ENCODE measurements at places on chromosomes 7 and 10.

DNA sequence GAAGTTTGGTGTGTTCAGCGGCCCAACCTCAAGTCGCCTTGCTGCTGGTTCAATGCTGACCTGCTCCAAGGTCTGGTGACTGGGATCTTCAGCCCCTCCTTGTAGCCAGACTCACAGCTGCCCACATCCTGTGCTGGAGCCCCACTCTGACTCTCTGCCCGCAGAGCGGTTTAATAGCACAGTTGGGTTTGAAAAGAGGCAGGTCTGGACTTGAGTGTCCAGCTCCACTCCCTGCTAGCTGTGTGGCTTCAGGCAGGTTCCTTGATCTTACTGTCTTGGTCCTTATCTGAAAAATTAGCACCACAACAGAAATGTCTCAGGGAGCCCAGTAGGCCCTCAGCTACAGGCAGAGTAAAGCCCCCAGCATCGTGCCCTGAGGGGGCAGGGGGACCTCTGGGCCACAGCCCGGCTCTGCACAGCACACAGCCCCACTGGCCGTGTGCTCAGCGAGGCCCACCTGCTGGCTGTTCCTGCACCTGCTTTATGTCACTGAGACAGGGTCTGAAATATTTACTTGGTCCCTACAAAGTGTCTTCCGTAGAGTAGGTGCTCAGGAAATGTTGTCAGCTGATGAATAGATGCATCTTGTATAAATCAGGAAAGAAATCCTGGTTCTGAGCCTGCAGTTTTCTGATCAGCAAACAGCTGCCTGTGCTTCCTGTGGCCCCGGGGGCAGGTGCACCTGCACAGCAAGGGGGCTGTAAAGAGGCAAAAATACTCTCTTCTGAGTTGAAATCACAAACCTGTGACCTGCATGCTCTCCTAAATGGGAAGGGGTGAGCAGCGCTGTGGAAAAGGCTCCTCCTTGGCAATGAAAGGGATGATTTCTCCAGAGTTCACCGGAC lies 155.5 kb downstream of the SVIL start:
- no peak for DNase-seq

DNA sequence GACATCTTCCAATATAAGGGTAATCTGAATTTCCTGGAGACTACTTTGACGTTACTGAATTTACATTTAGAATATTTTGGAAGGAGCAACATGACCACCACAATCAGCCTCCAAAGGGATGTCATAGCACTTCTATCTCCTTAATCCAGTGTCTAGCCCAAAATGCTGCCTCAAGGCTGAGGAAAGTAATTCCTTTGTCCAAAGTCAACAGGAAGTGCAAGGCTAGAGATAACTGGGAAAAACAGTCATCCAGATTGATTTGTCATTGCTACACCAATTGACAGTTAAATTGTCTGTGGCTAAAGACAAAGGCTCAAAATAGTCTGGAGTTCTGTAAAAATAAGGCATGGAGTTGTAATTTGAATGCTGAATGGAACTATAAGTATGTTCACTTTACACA lies 3.9 kb upstream of the TFPI2 start:
- no peak for DNase-seq

GRCh38 chr10:86349474-86349873 lies 17.1 kb downstream of the GRID1 start:
- no peak for DNase-seq

- DNase-seq = no peak
These were observed 171.7 kb downstream of the CSTF2T start for GRCh38 chr10:51527522-51528219.

GRCh38 chr10:546971-547590 lies 142.4 kb downstream of the DIP2C start:
- no peak for DNase-seq

GRCh38 chr10:122435212-122435827 lies 19.1 kb upstream of the ARMS2 start:
- DNase-seq = peak; percentile 70

GRCh38 chr7:128794020-128794419 lies 2.3 kb downstream of the CCDC136 start:
- peak; percentile 7 for DNase-seq

DNA sequence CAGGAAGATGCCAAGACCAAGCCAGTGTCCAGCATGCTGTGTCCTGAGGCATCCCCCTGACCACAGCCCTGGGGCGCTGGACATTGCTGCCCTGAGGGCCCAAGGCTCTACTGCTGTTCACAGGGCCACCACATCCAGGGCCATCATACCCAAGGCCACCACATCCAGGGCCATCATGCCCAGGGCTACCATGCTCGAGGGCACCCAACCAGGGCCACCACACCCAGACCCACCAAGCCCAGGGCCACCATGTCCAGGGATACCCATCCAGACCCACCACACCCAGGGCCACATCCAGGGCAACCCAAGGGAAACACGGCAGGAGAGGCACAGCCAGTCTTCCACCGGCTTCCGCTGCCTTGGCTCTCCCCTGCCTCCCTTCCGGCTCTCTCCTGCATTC lies 17.1 kb downstream of the STK32C start:
- DNase-seq = no peak

DNA sequence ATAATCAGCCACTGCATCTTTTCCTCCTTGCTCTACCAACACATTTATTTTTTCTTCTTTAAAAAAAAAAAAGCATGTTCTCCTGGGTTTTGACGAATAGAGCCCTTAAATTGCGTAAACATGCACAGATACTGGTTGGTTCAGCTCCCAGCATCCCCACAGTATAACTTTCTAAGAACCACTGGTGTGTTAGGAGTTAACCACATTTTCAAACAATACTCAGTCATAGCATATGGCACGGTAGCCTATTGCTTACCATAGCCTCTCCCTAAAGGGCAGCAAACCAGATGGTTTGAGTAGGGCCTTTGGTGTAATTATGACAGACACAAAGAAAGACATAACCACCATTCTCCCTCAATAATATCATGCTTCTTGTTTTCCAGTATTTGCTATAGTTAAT lies 145.0 kb downstream of the LRRC4 start:
- DNase-seq = no peak

DNA sequence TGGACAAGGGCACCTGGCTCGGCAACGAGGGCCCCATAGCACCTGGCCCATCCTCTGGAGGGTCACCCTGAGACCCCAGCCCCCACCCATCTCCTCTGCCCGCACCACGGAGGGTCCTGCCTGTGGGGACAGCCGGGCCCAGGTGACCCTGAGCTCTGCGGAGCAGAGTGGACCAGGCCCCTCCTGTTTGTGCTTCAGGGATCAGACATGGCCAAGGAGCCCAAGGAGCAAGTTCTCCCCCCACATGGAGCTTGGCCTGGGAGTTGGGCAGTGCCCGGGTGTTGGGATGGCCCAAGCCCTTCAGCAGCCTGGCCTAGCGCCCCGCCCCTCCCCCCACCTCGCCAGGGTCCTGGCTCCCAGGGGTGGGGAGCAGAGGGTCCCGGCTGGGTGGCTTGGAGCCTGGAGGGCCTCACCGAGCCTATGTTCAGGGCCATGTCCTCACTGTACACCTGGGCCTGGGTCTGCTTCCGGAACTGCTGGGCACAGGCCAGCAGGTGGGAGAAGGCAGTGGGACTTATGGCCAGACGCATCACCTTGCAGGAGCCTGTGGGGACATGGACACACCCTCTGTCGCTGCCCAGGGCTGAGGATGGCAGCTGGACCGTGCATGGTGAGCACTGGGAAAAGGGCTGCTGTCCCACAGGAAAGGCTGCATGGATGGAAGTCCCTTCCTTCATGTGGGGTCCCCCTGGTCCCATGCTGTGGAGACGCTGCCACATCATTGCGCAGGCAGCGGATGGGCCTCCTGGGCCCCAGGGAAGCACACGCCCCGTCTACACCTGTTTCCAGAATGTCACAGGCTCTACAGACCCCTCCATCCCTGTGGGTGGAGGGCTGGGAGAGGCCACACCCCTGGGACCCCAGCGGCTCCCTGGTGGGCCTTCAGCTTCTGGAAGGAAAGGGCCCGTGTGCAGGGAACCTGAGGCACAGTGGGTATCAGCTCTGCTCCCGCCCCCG lies 49.2 kb upstream of the NKX6-2 start:
- DNase-seq = no peak

GRCh38 chr10:67549390-67549789 lies 146.6 kb downstream of the CTNNA3 start:
- no peak for DNase-seq

DNA sequence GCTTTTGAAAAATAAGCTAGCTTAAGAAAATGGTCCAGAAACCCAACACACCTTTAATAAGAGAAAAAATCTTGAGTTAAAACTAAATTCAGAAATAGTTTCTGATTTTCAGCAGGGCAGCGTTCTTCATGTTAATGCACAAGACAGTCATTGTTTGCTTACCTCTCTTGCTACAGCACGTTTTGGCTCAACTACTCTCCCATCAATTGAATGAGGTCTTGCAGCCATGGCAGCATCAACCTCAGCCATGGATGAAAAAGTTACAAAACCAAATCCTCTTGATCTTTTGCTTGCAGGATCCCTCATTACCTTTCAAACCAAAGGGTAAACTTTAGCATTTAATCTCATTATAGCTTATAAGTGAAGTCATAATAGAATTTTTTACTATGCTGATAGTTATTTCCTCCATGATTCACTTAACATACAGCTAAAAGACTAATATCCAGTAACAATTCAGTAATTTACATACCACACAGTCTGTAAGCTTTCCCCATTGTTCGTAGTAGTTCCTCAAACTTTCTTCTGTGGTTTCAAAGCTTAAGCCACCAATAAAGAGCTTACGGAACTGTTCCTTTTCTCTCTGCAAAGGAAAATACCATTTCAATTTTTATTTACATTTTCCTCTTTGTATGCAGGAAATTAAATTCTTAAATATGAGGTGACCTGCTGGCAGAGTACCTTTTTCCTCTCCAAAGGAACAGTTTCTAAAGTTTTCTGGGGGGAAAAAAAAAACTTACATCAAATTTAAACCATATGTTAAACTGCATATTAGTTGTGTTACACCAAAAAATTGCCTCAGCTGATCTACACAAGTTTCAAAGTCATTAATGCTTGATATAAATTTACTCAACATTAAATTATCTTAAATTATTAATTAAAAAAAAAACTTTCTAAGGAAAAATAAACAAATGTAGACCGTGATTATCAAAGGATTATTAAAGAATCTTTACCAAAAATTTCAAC lies 3.1 kb downstream of the HNRNPA2B1 start:
- no peak for DNase-seq

GRCh38 chr7:132145466-132145865 lies 430.8 kb downstream of the PLXNA4 start:
- no peak for DNase-seq

DNA sequence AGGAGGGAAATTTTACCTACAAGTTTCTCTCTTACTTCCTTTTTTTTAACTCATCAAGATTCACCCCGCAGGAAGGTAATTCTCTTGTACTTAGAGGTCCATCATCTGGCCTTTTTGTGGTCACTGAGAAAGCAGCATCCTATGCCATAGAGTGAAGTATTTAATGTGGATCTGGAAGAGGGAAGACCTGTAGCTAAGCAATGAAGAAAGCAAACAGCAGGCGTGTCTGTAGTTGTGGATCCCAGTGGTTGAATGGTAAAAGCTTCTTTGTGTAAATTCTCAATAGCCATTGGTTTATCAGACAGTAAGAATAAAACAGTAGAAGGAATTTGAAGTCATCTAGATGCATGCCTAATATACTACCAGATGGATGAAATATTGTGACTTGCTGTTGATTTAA lies 196.4 kb downstream of the ANKRD7 start:
- no peak for DNase-seq

DNA sequence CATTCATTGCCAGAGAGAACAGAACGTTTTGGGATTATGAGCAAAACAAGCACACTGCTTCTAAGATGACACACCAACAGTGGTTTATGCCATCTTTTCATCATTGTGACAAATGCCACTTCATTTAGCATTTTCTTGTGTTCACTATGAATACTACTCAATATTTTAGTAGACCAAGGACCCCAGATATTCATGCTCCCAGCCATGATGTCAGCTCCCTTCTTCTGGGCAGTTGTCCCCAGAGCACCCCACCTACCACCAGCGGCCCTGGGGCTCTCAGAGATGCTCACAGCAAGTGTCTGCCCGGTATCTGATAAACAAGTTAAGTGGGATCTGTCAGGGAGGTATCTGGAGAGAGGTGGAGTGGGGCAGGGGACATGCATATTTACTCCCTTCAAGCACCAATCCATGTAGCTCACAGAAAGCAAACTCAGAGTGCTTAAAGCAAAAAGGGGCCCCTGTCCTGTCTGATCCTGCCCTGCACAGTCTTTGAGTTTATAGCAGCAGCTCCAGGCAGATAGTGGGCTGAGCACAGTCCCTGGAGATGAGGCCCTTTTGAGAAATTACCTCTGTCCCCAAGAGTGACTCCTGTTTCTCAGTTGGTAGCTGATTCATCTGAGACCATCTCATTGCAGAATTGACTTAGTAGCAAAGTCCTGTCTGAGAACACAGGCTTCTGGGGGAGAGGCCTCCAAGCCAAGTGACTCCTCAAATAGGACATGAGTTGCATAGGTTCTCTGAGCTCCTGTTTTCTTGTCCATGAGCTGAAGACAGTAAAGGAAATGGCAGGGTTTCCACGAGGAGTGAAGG lies 281.8 kb upstream of the KLF6 start:
- DNase-seq = no peak

GRCh38 chr7:55536619-55537457 lies 35.5 kb downstream of the VOPP1 start:
- DNase-seq = no peak

DNA sequence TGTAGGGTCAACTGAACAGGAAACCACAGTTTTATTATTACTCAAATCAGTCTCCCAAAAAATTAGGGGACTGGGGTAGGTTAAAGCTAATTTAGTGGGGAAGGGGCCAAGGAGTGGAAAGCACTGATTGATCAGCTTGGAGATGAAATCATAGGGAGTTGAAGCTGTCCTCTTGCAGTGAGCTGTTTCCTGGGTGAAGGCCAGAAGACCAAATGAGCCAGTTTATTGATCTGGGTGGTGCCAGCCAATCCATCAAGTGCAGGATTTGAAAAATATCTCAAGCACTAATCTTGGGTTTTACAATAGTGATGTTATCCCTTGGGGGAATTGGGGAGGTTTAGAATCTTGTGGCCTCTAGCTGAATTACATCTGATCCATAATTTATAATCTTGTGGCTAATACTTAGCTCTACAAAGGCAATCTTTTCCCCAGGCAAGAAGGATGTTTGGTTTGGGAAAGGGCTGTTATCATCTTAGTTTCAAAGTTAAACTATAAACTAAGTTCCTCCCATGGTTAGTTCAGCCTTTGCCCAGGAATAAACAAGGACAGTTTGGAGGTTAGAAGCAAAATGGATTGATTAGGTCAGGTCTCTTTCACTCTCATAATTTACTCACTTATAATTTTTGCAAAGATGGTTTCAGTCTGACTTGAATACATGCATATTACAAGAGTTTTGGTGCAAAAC lies 773.5 kb downstream of the XPNPEP1 start:
- no peak for DNase-seq

GRCh38 chr7:129771928-129772479 lies 160.5 kb downstream of the NRF1 start:
- DNase-seq = no peak

GRCh38 chr10:29611781-29612381 lies 22.9 kb downstream of the SVIL start:
- DNase-seq = no peak

DNA sequence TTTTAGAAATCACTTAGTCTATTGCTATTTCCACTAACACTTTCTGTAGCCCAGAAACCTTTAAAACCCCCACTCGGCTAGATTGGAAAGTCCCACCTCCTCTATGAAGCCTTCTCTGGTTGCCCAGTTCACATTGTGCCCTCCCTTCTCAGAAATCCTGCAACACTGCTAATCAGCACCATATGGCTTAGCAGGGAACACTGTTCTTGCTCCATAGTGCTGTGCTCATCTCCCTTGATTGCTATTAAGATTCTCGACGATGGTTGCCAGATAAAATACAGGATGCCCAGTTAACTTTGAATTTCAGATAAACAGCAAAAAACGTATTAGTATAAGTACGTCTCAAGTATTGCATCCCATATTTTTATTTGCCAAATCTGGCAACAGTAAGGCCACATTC lies 40.1 kb upstream of the XPNPEP1 start:
- no peak for DNase-seq

Data from CD4-positive, alpha-beta T cell treated with Interleukin-15 for 4 hours (primary cell).